Colonic mucosa (tissue), 4 donors: ENCODE measurements at places on chromosomes 2 and 18.

DNA sequence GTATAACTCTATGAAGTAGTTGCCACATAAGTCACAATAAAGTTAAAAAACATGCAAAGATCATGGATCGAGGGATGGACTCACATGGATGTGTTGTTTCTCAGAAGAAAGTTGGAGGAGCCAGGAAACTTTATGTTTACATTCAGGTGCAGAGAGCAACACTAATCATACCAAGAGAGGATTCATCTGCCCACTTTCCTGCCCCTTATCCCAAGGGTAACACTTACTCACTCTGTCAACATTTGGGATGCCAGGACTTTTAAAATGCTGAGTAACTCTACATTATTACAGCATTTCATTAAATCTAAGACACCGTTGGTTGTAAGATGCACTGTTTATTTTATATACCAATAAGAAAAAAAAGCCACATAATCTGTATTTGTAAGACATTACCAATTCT, 170.4 kb downstream of the KCNE4 start:
- no peak overlapping the region for H3K27ac ChIP-seq
- no peaks in the 10 kb centered on the region for H3K36me3 ChIP-seq
- H3K27me3 ChIP-seq = no peaks in the 10 kb centered on the region
- no peaks in the 10 kb centered on the region for H3K4me1 ChIP-seq

DNA sequence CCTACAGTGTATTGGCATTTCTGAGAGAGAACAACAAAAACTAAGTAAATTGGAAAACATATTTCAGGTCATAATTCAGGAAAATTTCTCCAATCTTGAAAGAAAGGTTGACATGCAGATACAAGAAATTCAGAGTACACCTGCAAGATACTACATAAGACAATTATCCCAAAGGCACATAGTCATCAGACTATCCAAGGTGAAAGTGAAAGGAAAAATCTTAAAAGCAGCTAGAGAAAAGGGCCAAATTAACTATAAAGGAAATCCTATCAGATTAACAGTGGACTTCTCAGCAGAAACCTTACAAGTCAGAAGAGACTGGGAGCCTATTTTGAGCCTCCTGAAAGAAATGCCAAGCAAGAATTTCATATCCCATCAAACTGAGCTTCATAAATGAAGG, 449.0 kb upstream of the MMADHC start:
- H3K4me1 ChIP-seq = no peaks in the 10 kb centered on the region
- no peaks in the 10 kb centered on the region for H3K27me3 ChIP-seq

- no peaks in the 10 kb centered on the region for H3K4me1 ChIP-seq
- no peaks in the 10 kb centered on the region for H3K27me3 ChIP-seq
These were observed 465.2 kb upstream of the HS6ST1 start for GRCh38 chr2:128783896-128784295.

DNA sequence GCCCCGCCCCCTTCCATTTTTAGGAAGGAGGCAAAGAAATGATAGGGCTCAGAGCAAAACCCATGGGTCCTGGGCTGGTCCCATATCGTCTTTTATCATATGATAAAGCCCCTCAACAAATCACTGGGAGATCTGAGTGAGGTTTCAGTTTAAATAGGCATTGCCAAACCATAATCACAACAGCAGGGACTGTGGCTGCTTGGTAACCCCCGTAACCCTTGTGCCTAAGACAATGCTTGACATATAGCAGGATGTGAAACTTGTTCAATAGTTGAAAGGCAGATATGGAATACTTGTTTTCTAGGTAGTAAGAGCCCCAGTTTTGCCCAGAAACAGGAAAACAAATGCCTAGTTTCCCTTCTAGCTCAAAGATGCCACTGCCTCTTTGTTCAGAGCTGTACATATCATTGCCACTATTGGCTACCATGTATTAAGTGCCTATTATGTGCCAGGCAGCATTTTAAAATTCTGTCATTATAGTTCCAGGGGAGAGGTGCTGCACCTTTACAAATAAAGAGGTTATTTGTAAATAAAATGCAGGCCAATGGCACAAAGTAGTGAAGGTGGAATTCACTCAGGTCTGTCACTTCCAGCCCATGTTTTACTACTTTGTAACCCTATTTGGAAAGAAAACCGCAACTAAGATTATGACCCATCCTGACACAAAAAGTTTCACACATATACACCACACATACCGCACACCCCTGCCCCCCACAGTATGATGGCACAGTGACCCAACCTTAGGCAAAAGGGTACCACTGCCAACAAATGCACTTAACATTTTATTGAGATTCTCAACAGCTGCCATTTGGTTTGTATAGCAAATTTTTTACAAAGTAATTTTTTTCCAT, 14.2 kb downstream of the NAGK start:
- no peak for DNase-seq
- H3K4me3 ChIP-seq = no peak overlapping the region
- H3K36me3 ChIP-seq = no peaks in the 10 kb centered on the region
- H3K4me1 ChIP-seq = no peaks in the 10 kb centered on the region

- H3K4me3 ChIP-seq = no peak overlapping the region
- H3K27me3 ChIP-seq = no peaks in the 10 kb centered on the region
- DNase-seq = no peak
- H3K27ac ChIP-seq = no peak overlapping the region
- no peaks in the 10 kb centered on the region for H3K4me1 ChIP-seq
- no peaks in the 10 kb centered on the region for H3K36me3 ChIP-seq
These were observed 245.7 kb downstream of the CCDC178 start for GRCh38 chr18:33194793-33195192.

DNA sequence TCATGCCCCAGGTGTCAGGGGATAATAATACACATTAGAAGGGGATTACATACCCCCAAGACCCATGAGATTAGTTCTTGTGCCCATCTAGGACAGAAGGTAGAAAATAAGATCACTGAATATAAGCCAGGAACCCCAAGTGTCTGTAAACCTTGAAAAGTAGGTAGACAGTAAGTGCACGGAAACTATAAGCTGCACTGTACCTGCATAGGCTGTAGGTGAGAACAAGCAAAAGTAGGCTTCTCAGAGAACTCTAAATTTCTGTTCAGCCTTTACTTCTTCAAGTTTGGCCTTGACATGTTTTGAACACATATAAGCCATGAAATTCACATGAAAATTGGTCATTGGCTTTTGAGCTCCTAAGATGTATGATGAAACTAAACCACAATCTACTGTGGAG, 113.0 kb upstream of the FSIP2 start:
- no peak for DNase-seq
- H3K36me3 ChIP-seq = no peaks in the 10 kb centered on the region
- no peaks in the 10 kb centered on the region for H3K4me1 ChIP-seq

DNA sequence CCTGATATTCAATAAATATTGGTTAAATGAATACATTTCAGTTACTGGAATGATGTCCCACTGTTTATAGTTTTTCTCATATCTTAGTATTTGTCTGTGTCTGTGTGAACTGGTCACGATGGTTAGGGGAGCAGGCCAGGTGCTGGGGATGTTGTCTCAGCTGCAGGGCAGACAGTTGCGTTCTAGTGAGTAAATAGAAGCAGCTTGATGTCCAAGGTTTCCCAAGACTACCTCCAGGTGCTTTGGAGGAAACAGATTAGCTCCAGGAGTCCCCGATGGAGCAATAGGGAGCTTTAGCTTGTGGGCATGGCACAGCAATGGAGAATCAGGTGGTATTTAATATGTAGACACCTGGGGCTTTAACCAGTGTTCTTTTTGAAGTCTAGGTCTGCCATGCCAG, 75.5 kb downstream of the GULP1 start:
- no peaks in the 10 kb centered on the region for H3K4me1 ChIP-seq
- no peaks in the 10 kb centered on the region for H3K27me3 ChIP-seq
- H3K27ac ChIP-seq = no peak overlapping the region
- no peak overlapping the region for H3K4me3 ChIP-seq
- no peaks in the 10 kb centered on the region for H3K36me3 ChIP-seq

DNA sequence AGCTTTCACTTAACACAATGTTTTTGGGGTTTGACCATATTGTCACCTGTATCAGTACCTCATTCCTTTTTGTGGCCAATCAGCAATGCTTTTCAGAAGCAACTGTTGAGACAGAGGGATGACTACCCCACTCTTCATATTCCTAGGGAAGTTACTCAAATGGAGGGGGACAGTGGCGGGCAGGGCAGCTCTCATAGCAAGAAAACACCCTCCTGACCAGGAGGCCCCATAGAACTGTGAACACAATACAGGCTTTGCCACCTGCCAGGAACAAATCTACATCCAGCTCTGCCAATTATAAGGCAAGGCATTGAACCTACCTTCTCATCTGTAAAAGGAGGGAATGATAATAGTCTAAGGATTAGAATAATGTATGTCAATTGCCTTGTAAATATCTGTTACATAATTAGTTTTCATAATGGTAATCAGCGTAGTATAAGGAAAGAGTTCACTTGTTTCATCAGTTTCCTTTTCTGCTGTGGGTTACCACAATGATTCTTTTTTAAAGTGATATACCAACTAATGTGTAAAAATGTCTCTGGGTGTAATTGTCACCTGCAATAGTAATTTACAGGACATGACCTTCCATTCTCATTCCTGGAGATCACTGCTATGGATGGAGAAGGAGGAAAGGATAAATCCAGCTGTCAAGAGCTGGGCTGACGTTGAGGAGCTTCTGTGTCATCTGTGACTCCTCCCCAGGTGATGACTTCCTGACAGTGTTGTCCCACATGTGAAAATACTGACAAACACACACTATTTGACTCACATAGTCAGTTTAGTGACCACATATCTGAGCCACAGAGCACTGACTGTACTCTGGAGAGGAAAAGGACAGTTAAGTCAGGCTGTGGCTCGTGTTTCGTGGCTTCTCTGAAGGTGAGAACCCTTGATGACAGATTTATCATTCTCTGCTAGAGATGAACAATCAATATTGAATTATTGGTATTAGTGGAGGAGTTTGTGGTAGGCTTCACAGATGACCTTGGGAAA, 13.5 kb downstream of the ALPK2 start:
- H3K36me3 ChIP-seq = no peaks in the 10 kb centered on the region
- H3K27me3 ChIP-seq = no peaks in the 10 kb centered on the region
- H3K27ac ChIP-seq = peak overlapping the region; percentile 22
- DNase-seq = peak; percentile 20

DNA sequence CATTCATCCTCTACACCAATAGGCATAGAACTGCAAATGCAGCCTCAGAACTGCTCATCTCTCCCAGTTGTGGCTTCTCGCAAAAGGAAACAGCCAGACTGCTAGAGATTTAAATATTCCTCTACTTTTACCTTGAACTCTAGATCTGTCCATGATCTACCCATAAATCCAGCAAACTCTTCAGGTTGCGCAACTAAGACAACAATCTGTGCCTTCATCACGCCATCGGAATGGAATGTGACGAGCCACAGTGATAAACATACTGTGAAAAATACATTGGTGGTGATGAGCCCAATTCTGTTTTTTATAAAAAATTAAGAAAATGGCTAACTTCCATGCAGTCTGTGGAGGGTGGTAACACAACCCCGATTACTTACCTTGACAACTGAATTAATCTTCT, 626.7 kb downstream of the LRRTM4 start:
- no peak for DNase-seq
- no peak overlapping the region for H3K4me3 ChIP-seq
- H3K4me1 ChIP-seq = no peaks in the 10 kb centered on the region
- H3K27me3 ChIP-seq = no peaks in the 10 kb centered on the region
- no peak overlapping the region for H3K27ac ChIP-seq
- no peaks in the 10 kb centered on the region for H3K36me3 ChIP-seq

- no peaks in the 10 kb centered on the region for H3K4me1 ChIP-seq
- H3K4me3 ChIP-seq = no peak overlapping the region
- no peak for DNase-seq
- no peaks in the 10 kb centered on the region for H3K36me3 ChIP-seq
These were observed 39.7 kb downstream of the PID1 start for GRCh38 chr2:229231328-229231868.

DNA sequence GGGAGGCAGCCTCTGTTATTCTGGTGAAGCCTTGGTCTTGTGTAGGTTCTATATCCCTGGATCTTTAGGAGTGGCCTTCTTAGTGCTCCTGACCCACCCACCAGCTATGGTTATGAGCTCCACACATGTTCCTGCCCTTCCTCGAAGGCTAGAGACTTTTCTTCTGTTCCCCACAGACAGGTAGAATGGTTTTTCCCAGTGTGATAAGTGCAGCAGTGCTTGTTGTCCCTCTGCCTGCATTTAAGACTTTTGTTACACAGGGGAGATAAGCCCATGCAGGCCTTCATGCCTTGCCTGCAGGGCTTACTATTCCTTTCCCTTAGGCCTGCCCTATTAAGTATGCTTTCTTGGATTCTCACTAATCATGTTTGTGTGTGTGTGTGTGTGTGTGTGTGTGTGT, 48.4 kb upstream of the DSC1 start:
- H3K4me3 ChIP-seq = no peak overlapping the region
- H3K4me1 ChIP-seq = no peaks in the 10 kb centered on the region
- H3K27me3 ChIP-seq = no peaks in the 10 kb centered on the region
- no peaks in the 10 kb centered on the region for H3K36me3 ChIP-seq

DNA sequence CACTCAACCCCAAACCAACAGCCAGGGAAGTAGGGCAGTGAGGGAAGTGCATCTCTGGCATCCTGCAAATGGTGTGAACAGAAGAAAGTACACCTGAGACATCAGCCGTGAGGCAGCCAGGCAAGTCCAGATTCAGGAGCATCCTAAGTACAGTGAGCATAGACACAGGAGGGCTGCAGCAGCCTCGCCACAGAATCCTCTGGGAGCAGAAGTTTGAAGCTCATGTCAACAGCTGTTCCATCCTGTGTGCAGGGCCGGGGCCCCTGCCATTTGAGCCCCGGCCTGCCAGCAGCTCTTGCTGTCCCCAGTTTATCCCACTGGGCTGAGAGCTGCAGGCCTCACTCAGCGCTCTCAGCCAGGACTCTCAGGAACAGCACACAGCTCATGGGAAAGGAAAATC, 14.5 kb downstream of the LOXHD1 start:
- no peak for DNase-seq
- no peaks in the 10 kb centered on the region for H3K4me1 ChIP-seq
- H3K27ac ChIP-seq = no peak overlapping the region
- no peak overlapping the region for H3K4me3 ChIP-seq
- no peaks in the 10 kb centered on the region for H3K27me3 ChIP-seq
- no peaks in the 10 kb centered on the region for H3K36me3 ChIP-seq

DNA sequence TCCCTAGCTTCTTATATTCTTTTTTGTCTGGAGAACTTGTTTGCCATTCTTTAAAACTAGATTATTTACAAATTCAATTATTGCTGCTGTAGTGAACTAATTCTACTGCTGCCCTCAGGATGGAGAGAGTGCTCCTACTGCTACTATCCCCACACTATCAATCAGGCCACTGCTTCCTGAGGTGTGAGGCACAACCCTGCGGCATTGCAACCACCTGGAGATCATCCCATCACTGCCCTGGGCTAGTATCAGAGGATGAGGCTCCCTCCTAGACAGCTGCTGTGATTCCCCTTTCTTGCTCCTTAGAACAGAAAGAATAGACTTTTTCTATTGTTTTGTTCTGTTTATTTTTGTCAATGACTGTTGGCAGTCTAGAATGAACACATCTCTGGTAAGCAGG, 146.6 kb downstream of the CDH19 start:
- no peak overlapping the region for H3K27ac ChIP-seq
- no peaks in the 10 kb centered on the region for H3K4me1 ChIP-seq
- DNase-seq = no peak
- H3K36me3 ChIP-seq = no peaks in the 10 kb centered on the region
- no peak overlapping the region for H3K4me3 ChIP-seq

GRCh38 chr2:196729418-196729817, 70.1 kb downstream of the GTF3C3 start:
- no peaks in the 10 kb centered on the region for H3K36me3 ChIP-seq
- H3K4me1 ChIP-seq = no peaks in the 10 kb centered on the region
- H3K27ac ChIP-seq = no peak overlapping the region
- no peaks in the 10 kb centered on the region for H3K27me3 ChIP-seq
- H3K4me3 ChIP-seq = no peak overlapping the region
